Cerebellar cortex (tissue), 1 donor: ENCODE measurements at places on chromosomes 7 and 10.
A peak's percentile ranks its signal among the peaks of the same experiment; 100 is the strongest.

- no peak for DNase-seq
Measured at GRCh38 chr7:141354251-141354650, 197.0 kb upstream of the AGK start.

DNA sequence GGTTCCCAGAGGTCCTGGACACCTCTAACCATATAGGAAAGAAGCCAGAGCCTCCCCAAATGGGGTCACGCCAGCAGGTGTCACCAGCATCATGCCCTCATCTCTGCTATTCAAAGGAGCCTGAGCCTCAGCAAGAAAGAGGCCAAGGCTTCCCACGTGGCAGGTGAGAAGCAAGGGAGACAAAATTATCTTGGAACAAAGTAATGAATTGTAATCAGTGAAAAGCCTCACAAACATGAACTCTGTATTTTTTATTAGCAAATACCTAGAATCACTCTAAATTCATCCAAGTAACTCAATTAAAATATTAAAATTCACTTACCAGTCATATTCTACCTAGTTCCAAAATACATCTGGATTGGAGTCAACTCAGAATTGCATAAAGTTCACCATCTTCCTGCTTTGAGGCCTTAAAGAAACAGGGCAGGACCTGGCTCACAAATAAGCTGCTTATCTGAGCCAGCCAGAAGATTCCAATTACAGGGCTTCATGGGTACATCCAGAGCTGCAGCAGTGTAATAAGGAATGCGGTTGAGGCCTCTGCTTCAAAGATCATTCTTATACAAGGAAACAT lies 68.7 kb downstream of the SGMS1 start:
- DNase-seq = peak; percentile 72

DNA sequence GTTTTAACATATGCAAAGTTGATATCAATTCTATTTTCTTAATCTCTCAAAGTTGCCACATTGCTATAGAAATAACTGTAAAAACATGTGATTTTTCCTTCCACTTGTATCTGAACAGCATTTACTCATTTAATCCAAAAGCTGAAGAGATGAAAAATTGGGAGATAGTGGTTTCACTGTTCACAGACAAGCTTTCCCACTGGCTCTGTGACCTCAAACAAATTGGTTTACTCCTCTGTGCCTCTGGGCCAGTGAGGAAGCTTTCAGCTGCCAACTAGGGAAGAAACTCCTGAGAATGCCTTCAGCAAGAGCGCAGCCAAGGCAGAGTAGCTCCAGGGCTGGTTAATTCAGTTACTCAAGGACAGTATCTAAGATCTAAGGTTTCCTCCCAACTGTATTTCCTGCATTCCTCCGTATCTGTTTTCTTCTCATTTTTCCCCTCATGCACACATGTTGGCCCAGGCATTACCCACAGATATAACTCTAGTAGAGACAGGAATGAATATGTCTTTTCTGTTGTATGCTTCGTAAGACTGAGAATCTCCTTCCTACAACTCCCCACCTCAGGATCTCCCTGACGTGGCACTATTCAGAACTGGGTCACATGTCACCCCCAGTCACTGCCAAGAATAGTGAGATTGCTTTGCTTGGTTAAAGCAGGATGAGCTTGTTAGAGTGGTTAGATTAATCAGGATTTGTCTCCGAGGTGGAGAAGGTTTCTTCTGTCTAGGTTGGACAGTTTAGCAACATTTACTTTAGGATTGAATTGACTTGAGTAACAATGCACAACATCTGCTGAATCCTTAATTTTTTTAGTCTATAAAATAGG lies 315.7 kb downstream of the NRG3 start:
- peak; percentile 8 for DNase-seq

GRCh38 chr7:65927489-65928448 lies 54.2 kb downstream of the GUSB start:
- no peak for DNase-seq

- no peak for DNase-seq
Measured at GRCh38 chr7:80637911-80638765, at the start of gene CD36. CD36 (plus strand) TSS chr7:80638642; CDS start chr7:80646741, 8,099 bp downstream.

- no peak for DNase-seq
Measured at GRCh38 chr10:115659616-115660015, 566.5 kb downstream of the ATRNL1 start.

GRCh38 chr10:29783201-29783947 lies 148.6 kb upstream of the SVIL start:
- DNase-seq = no peak

DNA sequence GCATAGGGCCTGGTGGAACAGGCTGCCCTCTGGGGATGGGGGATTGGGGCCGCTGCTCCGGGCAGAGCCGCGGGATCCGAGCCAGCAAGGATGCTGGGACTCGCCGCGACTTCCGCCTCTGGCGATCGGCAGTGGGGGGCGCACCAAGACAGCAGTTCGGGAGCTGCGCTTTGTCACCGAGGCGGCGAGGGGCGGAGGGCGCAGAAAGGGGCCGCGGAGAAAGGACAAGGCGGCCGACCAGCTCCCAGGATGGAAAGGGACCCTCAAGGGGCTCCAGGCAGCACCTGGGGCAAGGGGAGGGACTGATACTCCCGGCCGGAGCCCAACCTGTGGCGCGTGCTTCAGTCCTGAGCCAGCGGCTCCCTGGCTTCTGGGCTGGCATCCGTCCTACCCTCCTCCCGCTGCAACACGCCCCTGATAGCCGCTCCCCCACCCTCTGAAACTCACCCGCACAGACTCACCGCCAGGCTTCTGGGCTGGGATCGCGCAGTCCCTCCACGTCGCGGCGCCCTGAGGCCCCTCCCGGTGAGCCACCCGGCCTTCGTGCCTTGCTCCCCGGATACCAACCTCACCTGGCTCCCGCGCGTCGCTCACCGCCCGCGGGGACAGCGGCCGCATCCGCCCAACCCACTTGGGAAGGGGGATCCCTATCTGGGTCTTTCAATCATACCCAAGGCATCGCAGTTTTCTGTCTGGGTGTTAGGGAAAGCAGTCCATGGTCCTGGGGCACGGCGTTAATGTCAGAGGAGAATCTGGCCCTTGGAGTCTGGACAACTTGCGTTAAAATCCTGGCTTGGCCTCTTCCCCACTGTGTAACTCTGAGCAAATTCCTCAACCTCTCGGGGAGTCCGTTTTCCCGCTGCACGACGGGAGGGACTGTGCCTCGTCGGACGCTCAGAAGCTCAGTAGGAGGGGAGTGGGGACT lies 7.0 kb upstream of the EVX1 start:
- DNase-seq = peak; percentile 11

DNA sequence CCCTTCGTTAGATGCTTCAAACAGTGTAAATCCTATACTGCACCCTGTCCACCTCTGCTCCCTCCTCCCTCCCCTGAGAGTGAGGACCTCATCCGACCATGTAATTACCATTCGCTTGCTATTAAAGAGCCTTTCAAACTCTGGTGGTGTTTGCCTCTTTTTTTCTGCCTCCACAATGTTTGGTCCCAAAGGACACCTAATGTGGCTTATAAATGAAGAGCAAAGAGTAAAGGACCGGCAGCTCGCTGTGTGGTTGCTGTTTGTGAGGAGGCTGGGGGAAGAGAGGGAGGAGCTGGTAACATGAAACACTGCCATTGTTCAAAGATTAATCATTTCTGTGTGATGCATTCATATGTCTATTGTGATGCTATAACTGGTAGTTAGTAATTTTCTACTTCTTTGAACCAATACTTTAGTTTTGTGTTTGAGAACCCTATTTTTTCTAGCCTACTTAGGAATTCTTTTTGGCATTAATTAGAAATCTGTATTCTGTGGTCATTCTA lies 27.9 kb downstream of the MTURN start:
- DNase-seq = no peak

- DNase-seq = peak; percentile 79
Measured at GRCh38 chr7:122691569-122692235, 7.2 kb downstream of the RNF133 start.

DNA sequence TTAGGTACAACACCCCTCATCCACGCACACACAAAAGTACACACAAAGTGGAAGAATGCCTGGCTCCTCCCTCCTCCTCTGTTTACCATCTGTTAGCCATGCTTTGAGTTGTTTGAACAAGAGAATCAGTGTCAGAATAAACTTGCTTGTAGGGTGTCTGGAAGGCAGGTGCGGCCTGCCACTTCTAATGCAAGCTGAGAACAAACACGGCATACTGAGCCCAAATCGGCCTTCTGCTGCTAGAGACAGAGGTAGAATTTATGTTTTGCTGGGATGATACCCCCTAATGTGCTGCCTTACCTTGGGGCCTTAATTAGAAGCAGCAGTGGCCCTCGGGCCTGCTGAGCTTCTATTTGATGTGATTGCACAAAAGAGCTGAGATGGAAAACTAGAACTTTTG lies 24.9 kb upstream of the FAM180A start:
- DNase-seq = no peak

- no peak for DNase-seq
Measured at GRCh38 chr7:30549931-30550493, 44.7 kb upstream of the GARS1 start.

- no peak for DNase-seq
Measured at GRCh38 chr10:77770868-77771175, 133.2 kb upstream of the KCNMA1 start.

GRCh38 chr7:124649397-124650014 lies 116.1 kb downstream of the GPR37 start:
- no peak for DNase-seq

- no peak for DNase-seq
Measured at GRCh38 chr10:48517482-48517881, 87.4 kb downstream of the ARHGAP22 start.

DNA sequence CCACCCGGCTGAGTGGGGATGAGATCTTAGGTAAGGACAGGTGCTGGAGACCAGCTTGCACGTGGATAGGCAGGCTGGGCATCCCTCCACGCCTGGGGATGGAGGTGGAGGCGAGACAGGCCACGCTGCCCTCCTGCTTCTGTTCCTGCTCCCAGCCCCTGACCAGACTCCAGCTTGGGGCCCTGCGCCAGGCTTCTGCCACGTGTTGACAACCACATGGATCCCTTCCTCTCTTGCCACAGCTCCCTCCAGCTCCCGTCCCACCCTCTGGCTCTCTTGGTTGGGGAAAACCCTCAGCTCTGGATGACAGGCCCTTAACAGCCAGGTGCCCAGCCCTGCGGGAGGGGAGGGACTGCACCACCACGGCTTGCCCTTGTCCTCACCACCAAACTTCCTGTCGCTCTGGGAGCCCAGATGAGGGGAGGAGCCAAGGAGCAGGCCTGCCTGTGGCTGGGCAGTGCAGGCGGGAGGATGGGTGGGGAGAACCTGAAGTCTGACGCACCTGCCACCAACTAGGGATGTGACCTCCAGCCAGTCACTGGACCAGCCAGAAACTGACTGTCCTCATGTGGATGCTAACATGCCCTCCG lies 36.0 kb downstream of the KCNH2 start:
- DNase-seq = peak; percentile 67

DNA sequence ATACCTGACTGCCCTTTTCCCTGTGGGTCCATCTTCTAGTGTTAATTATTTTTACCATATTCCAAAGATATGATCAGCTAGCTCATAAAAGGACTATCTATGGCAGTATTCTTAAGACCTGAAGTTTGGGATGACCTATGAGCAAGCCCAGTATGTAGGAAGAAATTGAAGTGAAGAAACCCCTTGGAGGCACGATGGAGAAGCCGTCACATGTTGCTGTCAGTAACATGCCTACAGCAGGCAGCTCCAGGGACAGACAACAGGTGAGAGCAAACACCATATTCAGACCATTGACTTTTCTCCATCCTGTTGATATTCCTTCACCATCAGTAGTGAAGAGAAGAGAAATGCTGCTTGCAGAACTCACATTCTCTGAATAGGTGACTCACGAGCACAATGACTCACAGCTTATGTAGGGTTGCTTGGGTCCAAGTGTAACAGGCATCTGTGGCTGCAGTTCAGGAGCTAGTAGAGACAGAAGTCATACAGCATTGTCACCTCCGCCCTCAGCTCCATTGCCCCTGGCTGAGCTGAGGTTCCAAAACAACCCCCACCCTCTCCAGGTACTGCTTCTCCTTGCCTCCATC lies 8.4 kb upstream of the LYZL2 start:
- DNase-seq = no peak

- DNase-seq = no peak
Measured at GRCh38 chr10:113272511-113272910, 280.3 kb upstream of the HABP2 start.

- DNase-seq = no peak
Measured at GRCh38 chr10:122475591-122476332, 14.4 kb downstream of the HTRA1 start.

DNA sequence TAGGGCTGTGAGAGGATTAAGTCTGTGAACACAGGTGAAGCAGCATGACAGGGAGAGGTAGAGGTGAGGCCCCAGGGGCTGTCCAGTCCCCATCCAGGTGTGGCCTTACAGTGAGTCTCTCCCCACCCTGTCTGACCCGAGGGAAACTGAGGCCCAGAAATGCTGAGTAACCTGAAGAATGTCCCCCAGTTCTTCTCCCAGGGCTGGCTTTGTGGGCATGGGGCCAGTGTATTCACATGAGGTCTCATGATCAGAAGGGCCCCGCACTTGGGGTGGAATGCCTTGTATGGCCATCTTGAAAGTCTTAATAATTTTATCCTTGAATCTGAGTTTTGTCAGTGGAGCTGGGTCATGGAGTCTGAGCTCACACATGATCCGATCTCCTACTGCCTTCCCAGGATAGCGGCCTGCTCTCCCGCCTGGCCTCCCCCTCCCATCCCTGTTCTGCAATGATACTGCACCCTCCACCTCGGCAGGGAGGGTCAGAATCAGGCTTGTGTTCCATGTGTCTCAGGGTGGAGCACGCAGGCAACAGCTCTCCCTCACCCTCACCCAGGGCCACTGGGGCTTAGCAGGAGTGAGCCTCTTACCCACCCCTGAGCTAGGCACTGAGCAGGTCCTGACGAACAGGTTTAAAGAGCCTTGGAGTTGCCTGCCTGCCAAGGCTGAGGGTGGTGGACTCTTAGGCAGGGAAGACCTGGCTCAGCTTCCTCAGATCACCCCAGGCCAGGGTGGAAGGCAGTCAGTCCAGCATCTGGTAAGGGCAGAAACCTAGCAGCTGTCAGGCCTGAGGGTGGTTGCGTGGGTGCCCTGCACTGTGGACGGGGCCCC lies 41.4 kb upstream of the NPFFR1 start:
- DNase-seq = no peak

DNA sequence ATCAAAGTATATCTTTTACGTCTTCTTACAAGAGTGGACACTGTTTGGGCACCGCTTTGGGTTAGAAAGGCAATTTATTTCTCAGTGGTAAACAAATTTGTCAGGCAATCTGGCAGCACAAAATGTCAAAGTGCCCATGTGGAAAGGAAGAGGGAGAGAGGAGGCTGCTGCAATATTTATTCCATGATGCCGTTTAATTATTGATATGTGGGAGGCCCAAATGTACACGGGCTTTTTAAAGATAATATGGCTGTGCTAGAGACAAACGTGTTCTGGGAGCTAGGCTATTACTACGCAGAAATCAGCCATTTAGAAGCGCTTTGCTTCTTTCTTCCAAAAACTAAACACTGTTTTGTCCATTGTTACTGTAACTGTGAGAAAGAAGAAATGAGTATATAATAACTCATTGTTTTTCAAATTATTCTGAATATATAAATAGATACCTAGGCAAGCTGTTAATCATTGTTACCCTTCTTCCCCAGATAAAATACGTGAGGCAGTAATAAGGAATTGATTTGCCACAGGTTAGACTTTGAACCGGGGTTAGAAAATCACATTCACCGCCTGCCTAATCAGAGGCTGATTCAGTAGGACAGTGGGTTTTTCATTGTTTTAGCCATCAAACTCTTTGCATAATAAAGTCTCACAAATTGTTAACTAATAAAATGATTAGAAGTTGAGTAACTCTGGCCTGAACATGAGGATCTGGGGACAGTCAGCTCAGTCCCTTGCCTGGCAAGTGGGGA lies 116.5 kb upstream of the FRMD4A start:
- DNase-seq = no peak
